ENCODE measurements at places on chromosomes 2 and 18.
A peak's percentile ranks its signal among the peaks of the same experiment; 100 is the strongest.

GRCh38 chr2:200578778-200579177 is 7.0 kb upstream of the AOX1 start:
- DNase-seq = no peak

- DNase-seq = peak; percentile 55
These were observed 146.8 kb downstream of the SEPTIN10 start for GRCh38 chr2:109466674-109467575.

GRCh38 chr2:70344195-70344594 is 42.3 kb upstream of the FAM136A start:
- no peak for DNase-seq

- DNase-seq = peak; percentile 20
These were observed 124.1 kb downstream of the ANKRD30BL start for GRCh38 chr2:132037527-132038178.

GRCh38 chr2:177317857-177318256 is 53.3 kb upstream of the NFE2L2 start:
- DNase-seq = no peak

DNA sequence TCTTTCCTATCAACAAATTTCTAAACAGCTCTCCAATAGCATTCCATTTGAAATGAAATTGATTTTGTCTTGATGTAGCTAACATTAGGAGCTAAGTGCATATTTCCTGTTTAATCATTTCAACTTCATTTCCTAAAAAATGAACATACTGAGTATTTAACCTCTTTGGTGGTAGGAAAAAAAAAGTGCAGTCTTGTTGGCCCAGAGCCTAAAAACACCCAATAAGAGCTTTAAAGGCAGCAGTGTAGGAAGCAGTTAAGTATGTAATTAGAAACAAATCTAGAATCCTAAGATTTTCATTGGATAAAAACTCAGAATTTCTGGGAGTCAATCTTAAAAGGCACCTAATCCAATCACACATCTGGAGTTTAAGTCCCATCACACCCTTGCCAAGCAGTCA is 71.0 kb upstream of the RBMS1 start:
- DNase-seq = no peak
